ENCODE measurements at places on chromosomes 3 and 15.

DNA sequence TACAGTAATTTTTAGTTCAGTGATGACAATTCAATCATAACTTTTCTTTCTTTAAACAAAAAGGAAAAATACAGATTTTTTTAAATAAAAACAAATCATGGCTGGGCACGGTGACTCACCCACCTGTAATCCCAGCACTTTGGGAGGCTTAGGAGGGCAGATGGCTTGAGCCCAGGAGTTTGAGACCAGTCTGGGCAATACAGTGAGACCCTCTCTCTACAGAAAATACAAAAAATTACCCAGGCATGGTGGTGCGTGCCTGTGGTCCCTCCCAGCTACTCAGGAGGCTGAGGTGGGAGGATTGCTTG lies 25.6 kb upstream of the ATG7 start:
- no peak for DNase-seq

DNA sequence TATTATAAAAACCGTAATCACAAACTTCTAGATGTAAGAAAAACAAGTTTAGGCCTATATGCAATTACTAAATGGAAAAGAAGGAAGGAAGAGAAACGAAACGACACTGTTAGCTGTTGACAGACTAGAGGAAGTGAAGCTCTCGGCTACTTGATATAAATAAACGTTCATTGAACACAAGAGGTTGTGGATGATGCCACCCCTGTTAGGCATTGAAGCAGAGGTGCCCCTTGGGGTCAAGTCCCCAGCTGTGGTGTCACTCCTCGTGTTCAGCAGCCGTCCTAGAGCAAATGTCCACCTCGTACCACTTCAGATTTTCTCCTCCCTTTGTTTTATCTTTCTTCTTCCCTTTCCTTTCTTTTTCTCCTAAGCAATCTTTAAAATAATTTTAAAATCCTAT lies 146.5 kb upstream of the UBE2E1 start:
- no peak for DNase-seq

GRCh38 chr3:43256714-43257461 lies 29.5 kb upstream of the SNRK start:
- no peak for DNase-seq

DNA sequence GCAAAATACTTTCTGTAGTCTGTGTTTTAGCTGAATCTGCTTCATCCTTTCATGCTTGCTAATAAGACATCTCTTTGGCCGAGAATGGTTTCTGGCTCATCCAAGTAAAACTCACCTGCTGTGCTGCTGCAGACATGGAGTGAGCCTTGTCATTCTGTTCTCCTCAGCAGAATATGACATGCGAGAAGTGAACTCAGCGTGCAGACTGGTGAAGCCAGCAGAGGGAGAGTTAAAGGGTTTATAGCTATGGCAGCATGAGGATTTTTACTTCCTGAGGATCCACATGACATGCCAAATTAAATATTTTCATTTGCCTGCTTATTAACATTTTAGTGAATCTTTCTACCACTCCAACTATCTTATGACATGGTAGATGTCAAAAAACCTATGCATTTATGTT lies 658.4 kb upstream of the NECTIN3 start:
- DNase-seq = no peak
